Activated naive CD4-positive, alpha-beta T cell treated with anti-CD3 and anti-CD28 coated beads, Interleukin-2, amount 10 ng/mL, durations not matched to agents 7 days and 5 days (primary cell): ENCODE measurements at places on chromosomes 4 and X.

DNA sequence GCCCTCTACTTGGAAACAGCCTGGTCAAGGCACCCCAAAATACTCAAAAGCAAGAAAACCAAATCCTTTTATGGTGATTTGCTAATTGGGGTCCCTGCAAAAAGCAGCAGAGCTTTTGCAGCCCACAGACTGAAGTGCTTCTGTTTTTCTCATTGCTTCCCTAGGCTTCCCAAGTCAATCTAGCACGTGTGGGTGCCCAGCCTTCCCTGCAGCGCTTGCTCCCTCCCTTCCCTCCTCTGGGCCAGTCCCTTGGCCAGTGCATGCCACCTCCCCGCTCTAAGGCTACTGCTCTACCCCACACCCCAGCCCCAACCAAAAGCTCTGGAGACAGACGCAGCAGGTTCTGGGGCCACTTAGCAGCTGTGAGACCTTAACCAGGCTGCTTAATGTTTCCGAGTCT is 53.6 kb downstream of the ANAPC4 start:
- no peaks in the 10 kb centered on the region for H3K4me1 ChIP-seq
- H3K36me3 ChIP-seq = no peaks in the 10 kb centered on the region
- H3K27me3 ChIP-seq = no peaks in the 10 kb centered on the region
- no peak overlapping the region for H3K4me3 ChIP-seq

DNA sequence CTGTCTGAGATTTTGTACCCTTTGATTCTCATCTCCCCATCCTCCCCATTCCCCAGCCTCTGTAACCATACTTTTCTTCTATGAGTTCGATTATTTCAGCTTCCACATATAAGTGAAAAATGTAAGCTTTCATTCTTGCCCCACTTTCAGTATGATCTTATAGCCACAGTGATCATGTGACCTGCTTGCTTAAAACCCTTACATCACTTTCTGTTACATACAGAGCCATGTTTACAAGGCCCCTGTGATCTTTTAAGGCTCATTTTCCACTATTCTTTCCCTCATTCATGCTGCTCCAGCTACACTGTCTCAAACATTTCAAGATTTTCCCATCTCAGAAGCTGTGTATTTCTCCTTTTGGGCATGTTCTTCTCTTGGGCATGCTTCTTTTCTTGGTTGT is 147.7 kb downstream of the DCK start:
- DNase-seq = no peak
- no peak overlapping the region for H3K4me3 ChIP-seq
- H3K27ac ChIP-seq = no peak overlapping the region
- H3K27me3 ChIP-seq = no peaks in the 10 kb centered on the region

DNA sequence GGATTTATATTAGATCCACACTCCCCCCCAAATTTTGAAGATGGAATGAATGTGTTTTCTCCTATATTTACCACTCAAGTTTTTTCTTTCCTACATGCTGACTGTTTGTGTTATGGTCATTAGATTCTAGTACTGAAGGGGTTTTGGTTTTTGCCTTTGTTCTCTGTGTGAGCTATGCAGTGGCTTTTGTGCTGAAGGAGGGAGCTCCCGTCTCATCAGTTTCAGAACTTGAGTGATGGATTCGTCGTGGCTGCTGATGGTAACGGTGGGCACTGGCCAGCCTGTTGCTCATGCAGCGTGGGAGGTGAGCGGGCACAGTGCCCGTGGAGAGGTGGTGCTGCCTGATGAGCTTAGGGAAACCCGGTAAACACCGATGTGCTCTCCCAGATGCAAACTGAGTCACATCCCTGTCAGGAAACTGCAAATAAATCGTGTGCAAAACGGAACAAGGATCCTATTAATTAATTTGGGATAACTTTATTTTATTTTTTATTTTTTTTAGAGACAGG is 101.5 kb downstream of the SORBS2 start:
- no peak overlapping the region for H3K4me3 ChIP-seq
- H3K36me3 ChIP-seq = no peaks in the 10 kb centered on the region
- H3K27ac ChIP-seq = no peak overlapping the region
- DNase-seq = no peak
- peaks cover 3% of the 10 kb centered on the region for H3K27me3 ChIP-seq
- H3K4me1 ChIP-seq = no peaks in the 10 kb centered on the region

GRCh38 chrX:42740456-42740855 is 37.5 kb downstream of the PPP1R2C start:
- no peak overlapping the region for H3K27ac ChIP-seq
- peaks cover 10% of the 10 kb centered on the region for H3K4me1 ChIP-seq
- no peaks in the 10 kb centered on the region for H3K27me3 ChIP-seq
- DNase-seq = no peak
- no peaks in the 10 kb centered on the region for H3K36me3 ChIP-seq
- no peak overlapping the region for H3K4me3 ChIP-seq

DNA sequence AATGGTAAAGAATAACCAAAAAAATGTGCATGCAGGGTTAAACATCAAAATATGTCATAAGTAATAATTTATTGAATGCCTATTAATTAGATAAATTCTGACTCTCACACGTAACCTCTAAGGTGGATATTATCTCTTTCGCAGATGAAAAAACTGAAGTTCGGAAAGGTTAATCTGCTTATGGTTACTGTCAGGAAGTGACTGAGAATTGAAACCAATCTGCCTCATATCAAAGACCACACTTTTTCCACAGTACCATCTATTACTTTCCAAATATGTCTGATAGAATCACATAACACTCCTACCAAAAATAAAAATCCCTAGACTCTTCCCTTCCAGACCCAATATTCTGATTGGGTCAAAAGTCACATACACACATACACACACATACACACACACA is 6.2 kb downstream of the CHIC2 start:
- H3K4me1 ChIP-seq = peaks cover 68% of the 10 kb centered on the region
- H3K27me3 ChIP-seq = no peaks in the 10 kb centered on the region
- peak overlapping the region; percentile 25 for H3K4me3 ChIP-seq
- H3K36me3 ChIP-seq = peaks cover 33% of the 10 kb centered on the region
- peak overlapping the region; percentile 24 for H3K27ac ChIP-seq
- no peak for DNase-seq

DNA sequence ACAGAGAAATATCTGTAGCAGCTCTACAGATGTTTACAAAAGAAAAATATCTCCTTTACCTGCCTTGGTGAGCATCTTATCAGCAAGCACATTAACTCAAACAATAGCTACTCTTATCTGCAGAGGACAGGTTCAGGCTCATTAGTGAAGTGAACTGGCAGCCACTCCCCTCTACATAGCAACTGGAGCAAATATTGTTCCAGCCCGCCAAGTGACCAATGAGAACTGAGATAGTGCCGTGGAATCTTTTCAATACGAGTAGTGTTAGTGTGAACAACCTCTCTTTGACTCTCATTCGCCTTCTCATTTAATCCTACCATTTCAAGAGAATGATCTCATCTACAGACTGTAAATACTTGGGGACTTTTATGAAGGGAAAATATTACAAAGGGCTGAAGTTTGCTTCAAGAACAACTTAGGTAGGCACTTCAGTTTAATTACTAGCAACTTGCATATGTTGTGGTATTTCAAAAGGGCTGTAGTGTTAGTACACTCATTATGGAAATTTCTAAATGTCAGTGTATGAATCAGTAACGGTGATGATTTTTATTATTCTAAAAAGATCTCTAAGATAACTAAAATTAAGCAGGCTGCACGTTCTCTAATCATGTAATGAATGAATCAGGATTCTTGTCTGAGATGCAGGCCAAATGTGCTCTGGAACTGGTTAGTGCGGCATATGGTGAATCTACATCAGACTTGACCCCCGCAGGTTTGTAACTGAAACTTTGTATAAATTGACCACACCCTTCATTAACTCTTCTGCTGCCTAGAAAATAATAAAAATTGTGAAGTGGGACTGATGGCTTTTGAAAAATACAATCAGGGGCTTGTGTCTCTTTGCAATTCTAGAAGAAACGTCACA is 72.4 kb downstream of the PALLD start:
- H3K4me3 ChIP-seq = no peak overlapping the region
- DNase-seq = no peak
- no peaks in the 10 kb centered on the region for H3K4me1 ChIP-seq
- no peak overlapping the region for H3K27ac ChIP-seq
- no peaks in the 10 kb centered on the region for H3K36me3 ChIP-seq

DNA sequence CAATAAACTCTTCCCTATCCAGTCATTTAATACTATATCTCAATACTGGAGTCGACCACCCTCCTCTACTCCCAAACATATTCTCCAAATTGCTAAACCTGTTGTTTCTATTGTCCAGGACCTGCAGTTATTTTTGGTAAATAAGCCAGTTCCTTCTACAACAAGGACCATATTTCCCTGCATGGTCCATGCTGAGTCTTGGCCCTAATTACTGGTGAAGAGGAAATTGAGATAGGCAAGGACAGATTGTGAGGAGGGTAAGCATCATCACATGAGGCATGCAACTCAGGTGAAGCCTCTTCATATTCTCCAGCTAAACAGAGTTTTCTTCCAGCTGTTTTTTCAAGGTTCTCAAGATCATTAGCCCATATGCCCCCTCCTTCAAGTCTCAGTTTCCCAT is 1193.6 kb downstream of the RAPGEF2 start:
- no peak overlapping the region for H3K27ac ChIP-seq
- no peak overlapping the region for H3K4me3 ChIP-seq
- DNase-seq = no peak
- no peaks in the 10 kb centered on the region for H3K4me1 ChIP-seq
- no peaks in the 10 kb centered on the region for H3K36me3 ChIP-seq

- H3K27ac ChIP-seq = no peak overlapping the region
- no peak overlapping the region for H3K4me3 ChIP-seq
- DNase-seq = no peak
Measured at GRCh38 chrX:9627922-9628321, 137.7 kb downstream of the GPR143 start.

DNA sequence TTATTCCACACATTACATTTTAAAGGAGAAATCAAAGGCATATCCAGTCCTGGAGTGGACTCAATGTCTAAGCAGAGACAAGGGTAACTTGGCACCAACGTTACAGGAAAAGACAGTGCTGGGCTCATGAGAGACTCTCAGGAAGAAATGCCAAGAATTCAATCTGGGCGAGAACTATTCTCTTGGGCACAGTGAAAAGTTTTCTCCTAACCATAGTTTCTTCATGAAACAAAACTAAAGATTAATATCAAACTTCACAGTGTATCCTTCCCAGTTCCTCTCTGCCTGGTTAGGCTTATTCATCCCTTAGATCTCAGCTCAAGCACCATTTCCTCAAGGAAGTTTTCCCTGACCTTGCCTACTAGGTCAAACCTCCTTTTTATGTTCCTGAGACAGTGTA is 109.4 kb upstream of the TLL1 start:
- no peak overlapping the region for H3K27ac ChIP-seq
- no peak overlapping the region for H3K4me3 ChIP-seq
- H3K4me1 ChIP-seq = no peaks in the 10 kb centered on the region
- H3K36me3 ChIP-seq = no peaks in the 10 kb centered on the region
- no peaks in the 10 kb centered on the region for H3K27me3 ChIP-seq
- no peak for DNase-seq

DNA sequence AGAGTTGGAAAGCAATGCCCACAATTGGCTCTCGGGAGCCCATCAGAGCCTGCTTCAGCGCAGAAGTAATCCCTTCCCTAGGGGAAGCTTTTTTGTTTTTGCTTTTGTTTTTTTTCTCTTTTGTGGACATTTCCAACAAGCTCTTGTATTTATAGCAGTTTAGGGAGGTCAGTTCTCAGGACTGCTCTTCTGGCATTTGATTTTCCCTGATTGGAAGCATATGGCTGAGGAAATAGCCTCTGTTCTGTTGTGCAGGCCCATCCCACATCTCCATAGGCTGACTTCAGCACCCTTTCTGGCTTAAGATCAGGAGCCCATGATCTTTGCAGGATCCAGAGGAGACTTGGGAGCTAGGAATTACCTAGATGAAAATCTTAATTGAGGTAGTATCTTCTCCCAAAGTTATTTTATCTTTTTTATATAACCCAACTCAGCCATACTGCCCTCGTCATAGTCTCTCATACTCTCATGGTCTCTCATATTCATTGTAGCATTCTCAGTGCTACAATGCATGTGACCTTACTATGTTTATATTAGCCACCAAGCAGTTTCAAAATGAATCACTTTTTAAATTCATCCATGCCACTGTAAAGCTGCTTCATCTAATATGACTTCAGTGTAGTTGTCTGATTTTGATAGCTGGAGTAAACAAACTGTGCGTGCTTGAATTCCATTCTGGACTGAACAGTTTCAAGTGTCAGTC is 16.7 kb downstream of the PAGE4 start:
- H3K36me3 ChIP-seq = no peaks in the 10 kb centered on the region
- H3K27ac ChIP-seq = no peak overlapping the region
- no peaks in the 10 kb centered on the region for H3K4me1 ChIP-seq
- no peak overlapping the region for H3K4me3 ChIP-seq
- H3K27me3 ChIP-seq = no peaks in the 10 kb centered on the region

- no peak overlapping the region for H3K4me3 ChIP-seq
- peaks cover 4% of the 10 kb centered on the region for H3K4me1 ChIP-seq
- no peak for DNase-seq
- no peak overlapping the region for H3K27ac ChIP-seq
- peaks cover 13% of the 10 kb centered on the region for H3K36me3 ChIP-seq
Measured at GRCh38 chr4:145929415-145930178, 9.0 kb downstream of the ZNF827 start.

DNA sequence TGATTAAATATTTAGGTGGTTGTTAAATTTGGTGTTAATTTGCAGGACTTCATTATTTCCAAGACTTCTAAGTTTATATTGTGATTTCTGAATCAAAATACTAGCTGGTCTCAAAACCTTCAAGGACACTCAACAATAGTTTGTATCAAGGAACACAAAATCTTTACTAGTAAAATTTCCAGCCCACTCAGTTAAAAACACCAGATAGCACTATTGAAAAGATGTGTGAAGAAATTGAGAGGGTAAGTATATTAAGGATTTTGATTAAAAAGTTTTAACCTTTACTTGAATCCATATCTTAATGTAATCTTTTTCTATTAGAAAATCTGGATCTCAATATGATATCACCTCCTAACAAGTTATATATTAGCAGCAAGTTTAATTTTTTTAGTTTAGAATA is 89.3 kb upstream of the UGT8 start:
- no peaks in the 10 kb centered on the region for H3K27me3 ChIP-seq
- H3K4me1 ChIP-seq = no peaks in the 10 kb centered on the region
- no peak for DNase-seq
- no peaks in the 10 kb centered on the region for H3K36me3 ChIP-seq

- H3K36me3 ChIP-seq = peaks cover 20% of the 10 kb centered on the region
- H3K4me3 ChIP-seq = peak overlapping the region; percentile 70
- H3K27me3 ChIP-seq = no peaks in the 10 kb centered on the region
Measured at GRCh38 chrX:45807572-45808425, 607.1 kb upstream of the DIPK2B start.

DNA sequence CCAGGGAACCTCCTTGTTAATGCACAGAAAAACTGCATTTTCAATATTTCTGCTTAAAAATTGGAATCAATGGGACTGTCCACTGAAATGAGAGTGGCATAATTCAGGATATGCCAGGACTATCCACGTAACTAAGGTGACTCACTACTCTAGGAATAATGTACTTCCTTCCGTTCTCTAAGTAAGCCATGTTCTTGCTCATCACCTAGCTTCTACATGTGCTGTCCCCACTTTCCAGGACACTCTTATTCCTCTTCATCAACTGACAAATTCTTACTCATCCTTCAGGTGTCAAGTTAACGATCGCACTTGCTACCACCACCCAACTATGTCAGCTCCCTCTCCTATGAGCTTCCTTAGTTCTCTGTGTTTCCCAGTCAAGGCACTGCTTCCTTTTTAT is 342.8 kb upstream of the F9 start:
- DNase-seq = no peak
- no peaks in the 10 kb centered on the region for H3K36me3 ChIP-seq
- H3K27me3 ChIP-seq = no peaks in the 10 kb centered on the region
- H3K4me3 ChIP-seq = no peak overlapping the region
- no peaks in the 10 kb centered on the region for H3K4me1 ChIP-seq
- H3K27ac ChIP-seq = no peak overlapping the region

- DNase-seq = no peak
- peaks cover 10% of the 10 kb centered on the region for H3K36me3 ChIP-seq
- no peak overlapping the region for H3K27ac ChIP-seq
Measured at GRCh38 chrX:130120321-130120731, 10.0 kb upstream of the ELF4 start.
